Activated CD4-positive, CD25-positive, alpha-beta regulatory T cell treated with anti-CD3 and anti-CD28 coated beads, Interleukin-2, amount 50 U/mL, for 16 hours (primary cell): ENCODE measurements at places on chromosomes 7 and 10.

DNA sequence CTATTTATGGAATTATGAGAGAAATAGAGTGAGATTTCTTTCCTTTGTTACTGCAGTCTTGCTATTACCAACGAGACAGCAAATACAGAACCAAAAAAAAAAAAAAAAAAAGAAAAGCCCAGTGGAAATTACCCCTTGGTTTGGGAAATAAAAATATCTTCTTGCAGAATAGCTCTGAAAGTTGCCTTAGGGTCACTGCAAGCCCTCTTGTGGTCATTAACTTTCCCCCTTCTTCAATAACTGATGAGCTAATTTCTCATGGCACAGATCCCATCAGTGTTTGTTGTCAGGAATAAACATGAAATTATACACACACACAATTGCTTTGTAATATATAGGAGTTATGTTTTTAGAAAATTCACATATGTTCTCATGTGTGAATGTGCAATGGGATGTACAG is 111.0 kb upstream of the FEZF1 start:
- no peak for DNase-seq

DNA sequence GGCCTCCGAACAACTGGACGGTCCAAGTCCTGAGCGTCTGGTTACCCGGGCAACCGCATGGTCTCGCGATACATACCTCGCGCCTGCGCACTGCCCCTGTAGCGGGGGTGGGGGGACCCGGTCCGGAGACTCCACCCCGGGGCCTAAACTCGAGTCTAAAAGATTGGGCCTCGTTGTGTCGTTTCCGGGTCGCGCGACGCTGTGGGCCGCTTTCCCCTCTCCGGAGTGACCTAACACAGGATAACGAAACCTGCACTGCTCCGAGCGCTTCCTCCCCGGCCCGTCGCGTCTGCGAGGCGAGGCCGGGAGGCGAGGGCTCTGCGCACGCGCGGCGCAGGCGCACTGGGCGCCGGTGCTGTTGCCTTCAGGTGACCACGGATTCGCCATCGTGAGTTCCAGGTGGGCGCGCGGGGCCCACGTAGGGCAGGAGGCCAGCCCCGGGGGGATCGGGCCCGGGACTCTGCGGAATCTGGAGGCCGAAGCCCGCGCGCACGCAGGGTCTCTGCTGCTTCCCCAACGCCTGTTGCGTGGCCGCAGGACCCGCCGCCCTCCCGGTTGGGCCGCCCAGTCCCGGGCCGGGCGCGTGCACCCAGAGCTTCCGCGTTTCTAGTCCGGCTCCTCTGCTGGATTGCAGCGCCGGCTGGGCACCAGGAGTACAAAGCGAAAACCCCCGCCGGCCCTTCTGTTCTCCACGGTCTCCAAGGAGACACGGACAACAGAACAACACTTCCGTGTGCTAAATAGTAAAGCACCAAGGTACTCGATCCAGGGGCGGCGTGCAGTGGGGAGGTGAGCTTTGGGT is at the start of gene RPP38:
TSS of gene RPP38 (plus strand) at position 345 of the 802 bp plus-strand sequence. CDS start 5,960 bp downstream, outside the sequence.
- DNase-seq, result peak; percentile 89

DNA sequence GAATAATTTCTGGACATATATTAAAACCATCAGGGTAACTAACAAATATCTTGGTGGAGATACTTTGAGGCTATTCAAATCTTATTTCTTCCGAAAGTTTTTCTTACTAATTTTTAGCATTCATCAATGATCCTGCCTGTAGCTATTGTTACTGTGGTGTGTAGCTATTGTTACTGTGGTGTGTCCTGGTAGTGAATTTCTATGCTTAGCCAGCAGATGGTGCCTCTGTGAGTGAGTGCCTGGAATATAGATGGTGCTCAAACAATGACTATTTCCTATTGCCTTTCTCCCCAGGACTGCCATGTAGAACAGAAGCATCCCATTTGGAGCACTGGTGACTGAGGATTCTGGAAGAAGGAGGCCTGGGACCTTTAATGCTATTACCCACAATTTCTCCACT is 245.7 kb downstream of the CCSER2 start:
- DNase-seq, result no peak

- no peak for DNase-seq
These were observed 38.8 kb upstream of the EN2 start for GRCh38 chr7:155418941-155419755.

- no peak for DNase-seq
These were observed 184.2 kb downstream of the PRPF18 start for GRCh38 chr10:13770760-13771493.

GRCh38 chr7:95295397-95295796 is 28.9 kb downstream of the PON1 start:
- no peak for DNase-seq
